ENCODE measurements at places on chromosomes 5 and 9. TPM values are rescaled to one million over a fixed set of nuclear protein-coding genes. Genes with fewer than 3 reads are reported as not detected.

GRCh38 chr9:38178237-38178636, 109.2 kb upstream of the SHB start:
- no peak for DNase-seq

DNA sequence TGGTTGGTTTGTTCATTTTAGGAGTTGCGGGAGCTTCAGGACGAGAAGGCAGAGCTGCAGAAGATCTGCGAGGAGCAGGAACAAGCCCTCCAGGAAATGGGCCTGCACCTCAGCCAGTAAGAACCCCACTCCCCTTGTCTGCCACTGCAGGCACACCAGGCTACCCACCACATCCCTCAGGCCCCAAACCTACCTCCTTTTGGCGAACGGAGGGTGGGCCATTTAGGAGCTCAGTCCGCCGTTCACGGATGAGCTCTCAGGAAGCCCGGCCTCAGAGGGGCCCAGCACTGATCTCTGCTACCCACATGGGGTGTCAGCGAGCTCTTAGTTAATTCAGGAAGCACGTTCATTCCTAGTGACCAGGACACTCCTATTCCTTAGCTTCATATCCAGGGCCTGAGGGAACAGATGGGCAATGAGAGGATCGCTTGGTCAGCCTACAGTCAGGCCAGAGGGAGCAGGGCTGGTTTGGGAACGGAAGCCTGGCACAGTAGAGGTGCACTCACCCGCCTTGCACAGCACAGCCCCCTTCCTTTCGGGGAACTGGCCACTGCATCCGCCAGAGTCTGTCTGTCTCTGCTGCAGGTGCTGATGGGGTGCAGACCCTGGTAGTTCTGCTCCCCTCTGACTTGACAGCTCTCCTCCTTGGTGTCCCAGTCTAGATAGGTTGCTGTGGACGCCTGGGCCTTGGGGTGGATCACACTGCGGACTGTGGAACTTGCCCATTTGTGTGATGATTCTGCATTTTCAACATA, 21.4 kb downstream of the HNRNPH1 start:
- peak; percentile 31 for DNase-seq

GRCh38 chr9:28832168-28832770, 1259.0 kb upstream of the C9orf72 start:
- DNase-seq, result no peak

Gene FOXD4
- not detected for total RNA-seq

GRCh38 chr9:137303151-137303892, 1.3 kb upstream of the NRARP start:
- no peak for DNase-seq

- no peak for DNase-seq
These were observed 466.8 kb downstream of the DIRAS2 start for GRCh38 chr9:90175865-90176264.

Gene CWC27
- 7.2 TPM for total RNA-seq

- no peak for DNase-seq
These were observed 220.5 kb downstream of the SLC12A2 start for GRCh38 chr5:128304088-128304487.

GRCh38 chr9:6215562-6215961, at the start of gene IL33:
Gene IL33 (plus strand): TSS chr9:6215807. CDS start chr9:6241695, 25,888 bp downstream.
- no peak for DNase-seq

- DNase-seq, result peak; percentile 57
These were observed 849 bp downstream of the RORB start for GRCh38 chr9:74497748-74498620.

DNA sequence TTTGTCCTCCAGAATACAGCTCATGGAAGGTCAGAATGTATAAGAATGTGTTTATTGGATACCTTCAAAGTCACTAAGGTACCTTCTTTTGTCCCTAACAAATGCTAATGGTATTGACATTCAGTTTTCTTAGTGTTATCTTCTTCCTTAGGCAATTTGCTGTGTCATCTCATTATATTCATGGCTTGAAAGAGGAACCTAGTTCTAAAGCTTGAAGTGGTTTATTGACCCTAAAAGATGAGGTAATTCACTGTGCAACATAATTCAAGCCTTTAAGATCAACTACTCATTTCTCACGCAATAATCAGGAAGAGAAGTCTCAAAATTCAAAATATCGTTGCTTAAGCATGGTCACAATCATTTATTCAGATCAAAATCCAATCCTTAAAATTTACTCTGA, 342.7 kb upstream of the RIOK2 start:
- no peak for DNase-seq

DNA sequence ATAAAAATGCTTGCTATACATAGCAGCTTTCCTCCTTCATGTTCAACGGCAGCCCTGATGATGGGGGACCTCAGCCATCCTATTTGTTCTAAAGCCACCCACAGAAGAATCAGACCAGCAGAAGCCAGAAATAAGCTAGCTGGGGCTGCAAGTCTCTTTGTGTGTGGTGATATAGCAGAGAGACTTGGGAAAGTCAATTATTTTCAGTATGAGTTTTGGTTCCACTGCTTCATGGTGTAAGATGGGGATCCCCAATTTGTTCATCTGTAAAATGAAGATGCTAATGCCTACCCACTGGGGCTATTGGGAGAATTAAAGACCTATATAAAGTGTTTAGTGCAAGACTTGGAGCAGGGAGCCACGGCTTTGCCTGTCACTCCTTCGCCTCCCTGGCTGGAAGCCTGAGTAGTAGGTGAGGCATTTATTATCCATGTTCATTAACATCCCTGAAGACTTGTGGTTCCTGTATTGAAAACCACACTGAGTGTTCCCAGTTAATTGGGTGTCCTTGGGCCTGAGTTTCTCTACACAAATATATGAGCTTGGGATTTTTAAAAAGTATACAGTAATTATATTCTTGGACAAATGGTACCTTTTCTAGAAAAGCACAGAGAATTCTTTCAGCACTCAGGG, 210.1 kb upstream of the SLC24A2 start:
- DNase-seq, result no peak

DNA sequence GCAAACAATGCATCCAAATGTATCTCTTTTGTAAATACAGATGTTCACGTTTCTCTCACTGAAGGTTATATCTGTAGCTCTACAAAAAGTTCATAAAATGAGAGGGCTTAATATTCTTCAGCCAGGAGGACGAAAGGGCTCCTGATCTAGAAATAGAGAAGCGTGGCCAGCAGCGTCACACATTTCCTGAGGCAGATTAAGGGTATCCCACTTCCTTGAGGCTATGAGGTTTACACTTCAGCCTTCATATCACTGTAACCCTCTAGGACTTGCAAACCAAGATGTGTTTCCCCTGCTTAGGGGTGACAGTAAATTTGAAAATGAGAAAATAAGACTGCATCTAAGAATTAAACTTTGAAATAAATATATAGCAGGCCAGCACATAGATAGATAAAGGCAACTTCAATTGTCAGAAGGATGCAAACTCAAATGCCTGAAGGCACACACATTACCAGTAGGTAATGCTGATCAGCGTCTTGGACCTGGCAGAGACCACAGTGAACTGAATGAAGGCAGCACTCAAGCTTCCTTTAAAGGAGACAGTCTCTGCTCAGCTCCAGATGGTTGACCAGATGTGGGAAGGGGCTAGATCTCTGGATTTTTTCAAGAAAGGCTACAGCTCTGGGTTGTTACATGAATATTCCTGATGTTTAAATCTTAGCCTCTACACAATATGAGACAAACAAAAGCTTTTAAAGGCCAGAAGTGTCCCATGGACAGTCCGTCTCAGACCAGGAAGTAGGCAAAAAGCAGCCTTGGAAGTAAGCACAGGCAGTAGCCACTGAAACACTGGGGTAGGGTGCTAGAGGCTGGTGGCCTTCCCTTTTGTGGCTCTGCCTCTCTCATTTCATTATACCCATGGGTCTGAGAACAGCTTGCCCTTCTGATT, 197.7 kb downstream of the MCTP1 start:
- no peak for DNase-seq

- no peak for DNase-seq
These were observed 75.1 kb downstream of the GABRB2 start for GRCh38 chr5:161471211-161471950.

DNA sequence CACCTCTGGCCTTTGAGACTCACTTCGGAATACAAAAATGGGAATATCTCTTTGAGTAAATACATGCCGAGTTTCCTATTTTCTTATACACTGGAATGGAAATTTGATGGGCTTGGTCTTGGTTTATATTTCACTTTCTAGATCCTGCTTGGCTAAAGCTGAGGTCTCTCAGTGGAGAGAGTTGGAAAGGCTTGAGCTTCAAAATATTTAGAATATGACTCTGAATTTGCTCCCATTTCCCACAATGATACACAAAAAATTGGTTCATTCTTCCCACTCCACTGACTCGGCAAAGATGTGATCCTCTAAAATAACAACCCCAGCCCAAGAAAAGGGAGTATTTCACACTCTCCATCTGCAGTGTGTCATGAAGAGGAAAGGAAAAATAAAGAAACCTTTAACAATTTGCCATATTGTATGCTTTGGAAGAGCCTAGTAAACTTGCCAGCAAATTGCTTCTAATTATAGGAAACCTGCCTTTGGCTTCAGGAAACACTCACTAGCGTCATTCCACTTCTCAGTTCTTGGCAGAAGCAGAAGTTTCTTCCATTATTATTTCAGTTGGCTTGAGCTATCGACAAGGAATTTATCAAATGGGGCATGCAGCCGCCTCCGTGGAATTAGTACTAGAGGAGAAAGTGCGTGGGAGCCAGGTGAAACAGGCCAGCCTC, 302.9 kb downstream of the NSG2 start:
- DNase-seq, result no peak

Gene SLCO6A1
- not detected for total RNA-seq

- DNase-seq, result peak; percentile 74
These were observed 50.3 kb downstream of the SLC22A5 start for GRCh38 chr5:132419502-132420468.

Gene SPATA24
- 4.0 TPM for total RNA-seq

- no peak for DNase-seq
These were observed 922.0 kb downstream of the CDH12 start for GRCh38 chr5:21931116-21931515.

DNA sequence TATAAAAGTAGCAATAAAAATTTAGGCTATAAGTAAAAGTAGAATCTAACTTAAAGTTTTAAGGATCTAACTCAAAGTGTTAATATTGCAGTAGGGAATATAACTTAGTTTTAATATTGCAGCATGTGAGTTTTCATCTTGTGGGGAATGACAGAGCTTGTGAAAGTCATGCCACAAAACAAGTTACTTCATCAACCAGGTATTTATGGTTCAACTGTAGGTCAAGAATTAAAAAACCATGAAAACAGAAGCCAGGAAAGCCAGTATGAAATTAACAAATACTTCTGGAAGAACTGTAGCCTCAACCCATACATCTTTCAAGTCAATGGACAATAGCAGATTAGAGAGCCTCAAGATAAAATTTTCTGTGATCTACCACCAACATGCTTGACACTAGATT, 19.0 kb downstream of the HMGCS1 start:
- DNase-seq, result no peak

GRCh38 chr5:2660315-2660714, 91.2 kb downstream of the IRX2 start:
- no peak for DNase-seq

DNA sequence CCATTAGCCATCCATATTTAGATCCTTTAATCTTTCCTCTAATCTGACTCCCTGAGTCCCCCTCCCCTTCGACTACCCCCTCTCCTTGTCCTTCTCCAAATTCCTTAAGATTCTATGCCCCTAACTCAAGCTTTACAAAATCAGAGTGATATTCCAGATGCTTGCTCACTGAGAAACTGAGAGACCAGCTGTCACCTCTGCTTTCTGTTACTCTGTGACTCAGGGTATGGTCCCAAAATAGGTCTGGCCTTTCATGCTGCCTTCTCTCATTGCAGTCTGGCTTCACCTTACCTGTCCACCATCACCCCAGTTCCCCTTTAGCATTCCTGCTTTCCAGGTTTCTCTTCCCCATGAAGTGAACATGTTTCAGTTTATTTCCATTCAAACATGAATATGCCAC, 383.3 kb upstream of the SLC30A5 start:
- DNase-seq, result no peak

Gene LRRC19
- 0.80 TPM for total RNA-seq

GRCh38 chr9:135582966-135583687, 21.6 kb downstream of the PAEP start:
- no peak for DNase-seq

Gene TRPM6
- 0.20 TPM for total RNA-seq

DNA sequence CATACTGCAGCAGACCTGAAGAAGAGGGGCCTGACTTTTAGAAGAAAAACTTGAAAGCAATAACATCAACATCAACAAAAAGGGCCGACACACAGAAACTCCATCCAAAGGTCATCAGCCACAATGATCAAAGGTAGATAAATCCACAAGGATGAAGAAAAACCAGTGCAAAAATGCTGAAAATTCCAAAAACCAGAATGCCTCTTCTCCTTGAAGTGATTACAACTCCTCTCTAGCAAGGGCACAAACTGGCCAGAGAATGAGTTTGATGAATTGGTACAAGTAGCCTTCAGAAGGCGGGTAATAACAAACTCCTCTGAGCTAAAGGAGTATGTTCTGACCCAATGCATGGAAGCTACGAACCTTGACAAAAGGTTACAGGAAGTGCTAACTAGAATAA, 186.2 kb upstream of the RAI14 start:
- DNase-seq, result no peak

GRCh38 chr5:154189819-154190594, 526 bp upstream of the GALNT10 start:
- DNase-seq, result peak; percentile 89

- DNase-seq, result no peak
These were observed 25.2 kb upstream of the FOCAD start for GRCh38 chr9:20658677-20659473.

GRCh38 chr5:1799602-1800471, at the start of gene MRPL36:
Gene MRPL36 (minus strand): TSS chr5:1799837. CDS start chr5:1798935, 902 bp downstream.
- DNase-seq, result peak; percentile 95

DNA sequence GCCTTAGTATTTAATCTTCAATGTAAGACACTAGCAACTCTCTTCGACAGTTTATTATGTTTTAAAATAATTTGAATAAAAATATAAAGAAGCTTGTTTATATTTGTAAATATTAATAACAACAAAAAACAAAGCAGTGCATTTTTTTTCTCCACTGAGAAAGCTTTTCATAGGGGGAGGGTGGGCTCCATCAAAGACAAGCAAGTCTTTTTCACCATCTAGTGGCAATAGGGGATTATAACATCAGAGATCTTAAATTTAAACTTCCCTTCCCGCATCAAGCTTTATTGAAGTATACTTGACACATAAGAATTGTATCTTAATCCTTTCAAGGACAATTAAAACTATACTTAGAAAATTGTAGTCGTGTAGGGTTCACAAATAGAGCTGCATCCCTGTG, 9.3 kb upstream of the OR13F1 start:
- DNase-seq, result no peak

DNA sequence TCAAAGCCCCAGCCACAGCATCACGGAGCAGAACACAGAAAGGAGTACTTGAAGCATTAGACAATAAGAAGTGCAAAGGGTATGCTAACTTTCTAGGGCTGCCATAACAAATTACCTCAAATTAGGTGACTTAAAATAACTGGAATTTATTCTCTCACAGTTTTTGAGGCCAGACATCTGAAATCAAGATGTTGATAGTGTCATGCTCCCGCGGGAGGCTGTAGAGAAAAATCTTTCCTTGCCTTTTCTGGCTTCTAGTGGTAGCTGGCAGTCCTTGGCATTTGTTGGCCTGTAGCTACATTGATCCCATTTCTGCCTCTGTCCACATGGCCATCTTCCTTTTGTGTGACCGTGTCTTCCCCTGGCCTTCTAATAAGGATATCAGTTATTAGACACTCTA, 51.9 kb upstream of the SPDL1 start:
- no peak for DNase-seq

Measured in right lobe of liver (tissue), 6 donors.